CD4-positive, alpha-beta T cell treated with Interleukin-4 for 1 hour (primary cell): ENCODE measurements at places on chromosomes 2 and 18.

GRCh38 chr2:62794791-62795190, 89.3 kb downstream of the EHBP1 start:
- no peak for DNase-seq

DNA sequence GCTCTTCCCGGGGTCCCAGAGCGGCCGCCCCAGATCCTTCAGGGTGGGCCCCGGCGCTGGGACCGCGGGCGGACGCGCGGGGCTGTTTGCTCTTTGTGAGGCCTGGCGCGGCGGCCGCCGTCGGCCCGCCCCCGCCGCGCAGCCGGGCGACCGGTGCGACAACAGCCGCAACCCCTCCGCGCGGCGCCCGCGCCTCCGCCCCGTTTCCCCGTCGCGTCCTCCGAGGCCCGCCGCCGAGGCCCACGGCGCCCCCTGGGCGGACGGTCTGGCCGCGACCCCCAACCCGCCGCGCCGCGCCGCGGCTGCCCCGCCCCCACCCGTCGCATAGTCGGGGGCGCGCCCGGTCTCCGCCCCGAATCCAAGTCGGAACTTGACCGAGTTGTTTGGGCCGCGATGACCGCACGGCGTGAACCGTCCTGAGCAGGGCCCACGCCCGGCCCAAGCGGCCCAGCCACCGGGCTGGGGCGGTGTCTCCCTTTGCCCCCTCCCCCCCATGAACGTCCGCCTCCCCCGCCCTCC, 448 bp downstream of the YPEL5 start:
- DNase-seq, result no peak

DNA sequence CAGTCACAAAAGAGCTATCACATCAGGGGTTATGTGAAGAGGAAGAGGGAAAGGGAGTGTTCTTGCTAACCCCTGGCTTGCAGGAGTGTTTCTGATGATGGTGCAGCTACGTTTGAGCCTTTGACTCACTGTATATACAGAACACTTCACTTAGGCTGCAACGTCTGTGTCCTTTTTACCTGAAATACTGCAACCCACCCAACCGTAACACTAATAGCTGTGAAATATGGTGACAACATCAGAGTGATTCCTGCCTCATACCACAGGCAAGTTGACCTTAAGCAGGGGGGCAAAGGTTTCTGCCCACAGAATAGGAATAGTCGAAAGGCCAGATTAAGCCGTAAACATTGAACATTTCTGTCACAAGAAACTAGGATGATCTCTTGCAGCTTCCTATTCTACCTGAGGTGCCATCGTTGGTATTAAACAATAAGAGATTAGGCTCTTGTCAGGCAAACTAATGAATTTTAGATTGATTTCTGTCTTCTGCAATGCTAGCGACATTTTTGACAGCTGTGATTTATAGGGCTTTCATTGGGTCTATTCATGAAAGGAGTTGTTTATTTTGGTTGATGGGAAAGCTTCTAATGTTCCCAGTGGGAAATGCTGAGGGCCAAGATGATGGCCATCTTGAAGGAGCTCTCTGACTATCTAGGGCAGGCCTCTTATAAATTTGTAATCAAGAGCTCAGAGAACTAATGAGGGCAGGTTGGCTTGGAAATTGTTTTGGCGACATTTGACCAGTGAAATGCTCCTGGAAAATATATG, 316.8 kb downstream of the PIK3C3 start:
- no peak for DNase-seq

- DNase-seq, result no peak
These were observed 33.8 kb upstream of the TMEM17 start for GRCh38 chr2:62539606-62540407.

DNA sequence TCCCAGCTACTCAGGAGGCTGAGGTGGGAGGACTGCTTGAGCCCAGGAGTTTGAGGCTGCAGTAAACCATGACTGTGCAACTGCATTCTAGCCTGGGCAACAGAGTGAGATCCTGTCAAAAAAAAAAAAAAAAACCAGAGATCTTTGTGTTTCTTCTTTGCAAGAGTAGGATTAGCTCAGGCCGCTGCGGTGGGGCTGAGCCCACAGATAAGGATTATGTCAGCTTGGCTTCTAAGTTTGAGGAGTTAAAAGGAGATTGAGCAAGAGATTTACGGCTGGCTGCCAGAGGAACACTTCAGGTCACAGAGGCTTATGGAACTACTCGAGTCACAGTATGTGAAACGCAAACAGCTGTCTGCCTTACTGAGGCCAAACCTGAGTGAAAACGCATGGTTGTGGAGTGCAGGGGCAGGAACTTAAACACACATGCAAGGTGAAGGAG, 146.7 kb upstream of the L3MBTL4 start:
- no peak for DNase-seq

DNA sequence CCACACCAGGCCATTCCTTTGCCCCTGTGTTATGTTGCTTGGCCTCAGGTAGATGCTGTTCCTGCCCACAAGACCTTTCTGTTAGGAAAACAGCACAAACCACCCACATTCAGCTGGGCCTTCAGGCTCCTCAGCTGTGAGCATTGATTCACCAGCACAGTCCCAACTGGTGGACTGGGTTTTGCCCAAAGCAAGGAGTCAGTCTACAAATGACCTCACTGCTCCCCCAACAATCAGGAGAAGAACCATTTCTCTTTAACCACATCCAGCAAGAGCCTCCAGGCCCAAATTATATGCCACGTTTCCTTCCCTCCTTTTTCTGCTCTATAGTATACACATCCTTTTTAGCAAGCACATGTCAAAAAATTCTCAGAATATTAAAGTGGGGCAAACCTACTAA, 5.2 kb downstream of the TMEM163 start:
- no peak for DNase-seq

GRCh38 chr18:50651334-50651733, 91.4 kb downstream of the MAPK4 start:
- no peak for DNase-seq

DNA sequence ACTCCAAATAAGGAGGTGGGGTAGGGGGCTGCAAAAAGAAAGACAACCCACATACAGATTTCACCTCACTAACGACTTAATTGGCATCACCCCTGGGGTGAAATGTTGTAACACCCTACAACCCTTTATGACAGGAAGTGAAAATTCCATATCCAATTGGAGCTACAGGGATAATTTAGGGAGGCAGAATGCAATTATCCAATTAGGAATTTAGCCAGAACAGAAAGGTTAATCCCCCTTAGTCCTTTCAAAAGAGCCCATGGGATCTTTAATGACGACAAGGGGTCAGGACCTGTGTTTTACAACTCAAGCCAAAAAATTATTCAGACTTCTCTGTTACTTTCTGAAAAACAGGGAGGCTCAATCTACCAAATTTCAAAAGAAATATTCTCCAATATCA, 1027.1 kb downstream of the TMEM182 start:
- DNase-seq, result no peak

- DNase-seq, result no peak
These were observed 30.5 kb downstream of the HPCAL1 start for GRCh38 chr2:10333247-10333613.

- no peak for DNase-seq
These were observed 236.0 kb downstream of the DYSF start for GRCh38 chr2:71689393-71689792.

- DNase-seq, result no peak
These were observed 24.2 kb downstream of the LIPG start for GRCh38 chr18:49585781-49586663.
